Activated B cell treated with CpG ODN at 0.5 μM for 24 hours (primary cell): ENCODE measurements at places on chromosomes 4 and X. TPM values are rescaled to one million over a fixed set of nuclear protein-coding genes. Genes with fewer than 3 reads are reported as not detected.

The MTTP gene
- 0.27 TPM in 1 of 2 replicates, not detected in the other for total RNA-seq

DNA sequence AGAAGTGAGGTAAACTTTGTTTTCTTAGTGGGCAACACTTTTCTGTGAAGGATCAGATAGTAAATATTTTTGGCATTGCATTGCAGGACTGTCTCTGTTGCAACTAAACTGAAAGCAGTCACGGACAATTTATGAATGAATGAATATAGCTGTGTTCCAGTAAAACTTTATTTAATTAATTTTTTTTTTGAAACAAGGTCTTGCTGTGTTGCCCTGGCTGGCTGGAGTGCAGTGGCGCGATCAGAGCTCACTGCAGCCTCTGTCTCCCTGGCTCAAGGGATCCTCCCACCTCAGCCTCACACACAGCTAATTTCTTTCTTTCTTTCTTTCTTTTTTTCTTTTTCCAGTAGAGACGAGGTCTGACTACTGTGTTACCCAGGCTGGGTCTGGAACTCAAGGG, 15.8 kb downstream of the RBM10 start:
- H3K36me3 ChIP-seq, result peaks cover 45% of the 10 kb centered on the region
- DNase-seq, result no peak
- no peak overlapping the region for H3K4me3 ChIP-seq

The IL3RA gene
- 0.53 and 0.66 TPM in 2 replicates for total RNA-seq

The F8A1 gene
- total RNA-seq, result 26.1 and 30.9 TPM in 2 replicates

The PHOX2B gene
- total RNA-seq, result not detected in 2 replicates

DNA sequence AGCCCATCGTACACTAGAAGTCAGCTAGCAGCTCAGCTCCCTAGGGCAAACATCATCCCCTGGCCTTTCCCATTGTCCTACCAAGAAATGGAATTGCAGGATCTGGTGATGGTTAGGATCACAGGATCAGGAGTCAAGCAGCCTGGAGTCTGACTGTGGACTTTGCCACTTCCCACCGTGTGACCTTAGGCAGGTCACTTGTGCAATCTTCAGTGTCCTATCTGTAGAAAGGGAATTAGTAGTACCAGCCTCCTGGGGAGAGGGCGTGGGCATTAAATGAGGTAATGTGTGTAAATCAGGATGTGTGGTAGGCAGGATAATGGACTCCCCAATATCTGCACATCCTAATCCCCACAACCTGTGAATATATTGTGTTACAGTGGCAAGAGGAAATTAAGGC, 38.6 kb upstream of the APLN start:
- H3K4me3 ChIP-seq, result no peak overlapping the region
- no peak overlapping the region for H3K27ac ChIP-seq
- no peak for DNase-seq
- no peaks in the 10 kb centered on the region for H3K4me1 ChIP-seq
- H3K27me3 ChIP-seq, result no peaks in the 10 kb centered on the region
- H3K36me3 ChIP-seq, result no peaks in the 10 kb centered on the region

- H3K36me3 ChIP-seq, result no peaks in the 10 kb centered on the region
- DNase-seq, result no peak
- H3K27me3 ChIP-seq, result no peaks in the 10 kb centered on the region
- H3K4me3 ChIP-seq, result no peak overlapping the region
These were observed 121.9 kb upstream of the ANK2 start for GRCh38 chr4:112927544-112927943.

The SUPT20HL2 gene
- not detected in 2 replicates for total RNA-seq

DNA sequence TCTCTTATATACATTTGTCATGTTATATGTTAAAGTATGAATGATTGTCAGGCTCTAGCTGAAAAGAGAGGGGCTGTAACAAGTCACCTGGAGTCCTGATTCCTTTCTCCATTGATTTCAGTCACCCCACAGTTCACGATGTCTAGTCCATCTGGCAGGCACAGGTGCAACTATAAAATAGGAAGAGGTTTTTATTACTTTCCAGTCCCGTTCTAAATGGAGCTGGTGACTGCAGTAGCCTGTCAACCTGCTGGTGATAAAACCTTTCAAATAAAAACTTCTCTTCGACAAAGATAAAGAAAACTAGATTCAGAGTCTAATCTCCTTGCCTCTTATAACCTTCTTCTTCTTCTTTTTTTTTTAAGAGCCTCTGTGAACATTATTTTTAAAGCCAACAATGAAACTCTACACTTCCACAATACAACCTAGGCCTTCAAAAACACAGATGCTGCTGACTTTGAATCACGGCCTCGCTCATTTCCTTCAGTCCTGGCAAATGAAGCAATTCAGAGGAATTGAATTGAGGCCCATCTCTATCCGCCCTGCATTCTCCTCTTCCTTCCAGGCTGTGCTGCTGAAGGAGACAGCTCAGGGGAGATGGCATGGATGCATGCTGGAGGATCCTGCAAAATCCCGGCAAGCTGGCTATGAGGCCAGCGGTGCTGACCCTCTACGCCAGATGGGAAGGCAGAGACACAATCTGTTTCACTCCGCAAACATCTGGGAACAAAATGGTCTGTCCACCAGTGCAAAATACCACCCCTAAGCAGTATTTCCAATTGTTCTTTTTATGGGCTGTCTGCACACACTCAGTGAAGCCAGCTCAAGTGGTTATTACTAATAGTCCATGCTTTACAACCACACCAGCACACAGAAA, 27.3 kb upstream of the CDKN2AIP start:
- no peak overlapping the region for H3K4me3 ChIP-seq
- no peak for DNase-seq
- H3K27me3 ChIP-seq, result no peaks in the 10 kb centered on the region
- H3K4me1 ChIP-seq, result no peaks in the 10 kb centered on the region
- H3K36me3 ChIP-seq, result no peaks in the 10 kb centered on the region

The TLR3 gene
- total RNA-seq, result not detected in 2 replicates

DNA sequence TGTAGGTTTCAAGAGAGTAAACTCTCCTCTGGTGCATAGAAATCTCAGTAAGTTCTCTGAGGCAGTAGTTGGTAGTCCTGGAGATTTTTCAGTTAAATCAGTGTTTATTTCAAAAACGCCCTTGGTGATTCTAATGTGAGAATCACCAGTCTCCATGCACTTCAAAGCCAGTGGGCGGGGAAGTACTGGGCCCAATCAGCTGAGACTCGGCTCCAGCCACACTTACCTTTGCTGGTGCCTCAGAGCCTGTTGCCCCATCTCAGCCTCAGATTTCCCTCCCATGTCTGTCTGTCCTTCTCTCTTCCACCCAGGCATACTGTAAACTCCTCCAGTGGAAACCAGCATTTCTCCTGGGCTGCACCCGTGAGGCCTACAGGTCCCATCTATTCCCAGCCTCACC, 7.4 kb upstream of the MGST2 start:
- H3K36me3 ChIP-seq, result no peaks in the 10 kb centered on the region
- H3K27me3 ChIP-seq, result peaks cover 17% of the 10 kb centered on the region
- DNase-seq, result no peak

The HOPX gene
- total RNA-seq, result 13.2 and 14.2 TPM in 2 replicates

DNA sequence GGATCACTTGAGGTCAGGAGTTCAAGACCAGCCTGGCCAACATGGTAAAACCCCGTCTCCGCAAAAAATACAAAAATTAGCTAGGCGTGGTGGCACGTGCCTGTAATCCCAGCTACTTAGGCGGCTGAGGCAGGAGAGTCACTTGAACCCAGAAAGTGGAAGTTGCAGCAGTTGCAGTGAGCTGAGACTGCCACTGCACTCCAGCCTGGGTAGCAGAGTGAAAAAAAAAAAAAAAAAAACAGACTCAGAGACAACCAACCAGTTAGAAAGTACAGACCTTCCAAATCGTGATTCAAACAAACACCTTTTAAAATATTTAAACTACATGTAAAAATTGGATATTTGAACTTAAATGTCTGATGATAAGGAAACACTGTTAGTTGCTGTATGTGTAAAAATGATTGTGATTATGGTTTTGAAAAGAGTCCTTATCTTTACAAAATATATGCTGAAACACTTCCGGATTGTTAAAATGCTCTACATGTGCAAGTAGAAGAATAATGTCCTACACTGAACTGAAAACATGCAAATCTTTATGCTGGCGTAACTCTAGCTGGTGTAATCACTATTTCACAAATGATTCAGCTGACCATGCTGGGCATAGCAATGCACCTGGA, 37.8 kb downstream of the SH3KBP1 start:
- DNase-seq, result no peak
- peaks cover 11% of the 10 kb centered on the region for H3K36me3 ChIP-seq
- H3K4me3 ChIP-seq, result peak overlapping the region; percentile 70
- no peaks in the 10 kb centered on the region for H3K27me3 ChIP-seq
- peak overlapping the region; percentile 89 for H3K27ac ChIP-seq
- H3K4me1 ChIP-seq, result peaks cover 66% of the 10 kb centered on the region

The GYPE gene
- 3.7 and 4.0 TPM in 2 replicates for total RNA-seq

GRCh38 chr4:89056953-89057398, at the start of gene FAM13A:
Gene FAM13A (minus strand): TSS chr4:89057185. CDS start chr4:89056964, 221 bp downstream.
- no peak within 1 kb of the TSS for H3K27ac ChIP-seq
- no peak for DNase-seq
- H3K4me1 ChIP-seq, result peaks cover 14% of the 10 kb centered on the region
- H3K36me3 ChIP-seq, result no peaks in the 10 kb centered on the region
- H3K4me3 ChIP-seq, result peak within 1 kb of the TSS; percentile 56

The SMAD1 gene
- not detected in 2 replicates for total RNA-seq
